ENCODE measurements at places on chromosomes 3 and 15.

- DNase-seq: no peak
These were observed 14.7 kb upstream of the AGTR1 start for GRCh38 chr3:148682997-148683396.

GRCh38 chr3:28972921-28973320, 307.9 kb upstream of the RBMS3 start:
- no peak for DNase-seq

DNA sequence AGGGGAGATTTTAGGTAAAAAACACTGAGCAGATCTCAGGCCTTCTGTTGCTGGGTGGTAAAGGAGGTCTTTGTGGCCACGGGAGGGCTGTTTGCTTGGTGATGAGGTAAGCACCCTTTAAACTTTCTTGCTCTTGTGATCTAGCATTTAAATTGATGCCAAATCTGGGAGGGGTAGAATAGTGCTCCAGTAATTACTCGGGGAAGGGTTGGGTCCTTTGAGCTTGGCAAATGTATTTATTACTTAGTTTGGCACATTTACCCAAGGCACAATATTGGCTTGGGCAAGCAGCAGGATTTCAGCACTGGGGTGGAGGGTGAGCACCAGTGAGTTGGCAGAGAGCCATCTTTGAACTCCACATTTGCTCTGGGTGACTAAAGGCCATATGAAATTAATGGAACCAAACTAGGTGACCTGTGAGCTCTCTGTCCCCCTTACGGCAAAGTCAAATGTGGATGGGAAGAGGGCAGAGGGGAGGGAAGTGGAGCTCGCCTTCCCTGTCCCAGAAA, 185.9 kb upstream of the ONECUT1 start:
- no peak for DNase-seq

GRCh38 chr15:90419206-90419605, 31.2 kb downstream of the IQGAP1 start:
- DNase-seq: no peak

GRCh38 chr3:71504250-71505036, 79.1 kb downstream of the FOXP1 start:
- DNase-seq: peak; percentile 49

DNA sequence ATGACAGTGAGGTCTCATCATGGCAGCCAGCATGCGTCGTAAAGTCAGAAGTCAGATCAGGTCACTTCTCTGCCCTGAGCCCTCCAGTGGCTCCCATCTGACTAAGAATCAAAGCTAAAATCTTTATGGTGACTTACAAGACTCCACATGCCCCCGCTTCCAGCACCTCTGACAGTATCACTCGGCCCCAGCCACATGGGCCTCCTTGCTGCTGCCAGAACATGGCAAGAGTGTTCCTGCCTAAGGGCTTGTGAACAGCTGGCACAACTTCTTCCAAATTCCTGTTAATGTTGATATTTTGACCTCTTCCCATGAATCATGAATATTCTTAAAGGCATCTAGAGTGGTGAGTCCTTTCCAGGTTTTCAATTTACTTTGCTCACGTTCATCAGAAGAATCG, 20.5 kb downstream of the POLR2M start:
- no peak for DNase-seq

GRCh38 chr3:158085931-158086330, 20.3 kb downstream of the SHOX2 start:
- no peak for DNase-seq
